HT1080 (cell line): ENCODE measurements at places on chromosomes 6 and 20. TPM values are rescaled to one million over a fixed set of nuclear protein-coding genes. Genes with fewer than 3 reads are reported as not detected.

The NSFL1C gene
- 34.6 and 48.4 TPM in 2 replicates for total RNA-seq

The SLC17A1 gene
- total RNA-seq, result not detected in 2 replicates

The ARMH2 gene
- total RNA-seq, result not detected in 2 replicates

The ISM1 gene
- 1.0 and 2.6 TPM in 2 replicates for total RNA-seq

The E2F1 gene
- 37.1 and 48.7 TPM in 2 replicates for total RNA-seq

The NKAPL gene
- total RNA-seq, result not detected in 2 replicates

The MEP1A gene
- total RNA-seq, result not detected in 2 replicates

The TBXT gene
- total RNA-seq, result not detected in 2 replicates

The VGLL2 gene
- not detected in 2 replicates for total RNA-seq

The TPD52L1 gene
- total RNA-seq, result 13.6 and 18.1 TPM in 2 replicates

The PSORS1C2 gene
- total RNA-seq, result not detected in 2 replicates

The SAPCD1 gene
- total RNA-seq, result 0.64 and 3.5 TPM in 2 replicates

The COL11A2 gene
- 0.71 and 0.77 TPM in 2 replicates for total RNA-seq

The BMP7 gene
- 0.03 TPM in 1 of 2 replicates, not detected in the other for total RNA-seq

The SNX21 gene
- 38.5 and 39.6 TPM in 2 replicates for total RNA-seq

The CYP24A1 gene
- total RNA-seq, result 0.03 TPM in 1 of 2 replicates, not detected in the other

The LAMA5 gene
- 12.1 and 20.1 TPM in 2 replicates for total RNA-seq

The RNF144B gene
- total RNA-seq, result 1.1 and 1.3 TPM in 2 replicates

The FUT9 gene
- 0.50 and 0.82 TPM in 2 replicates for total RNA-seq

The CFAP61 gene
- 0.35 TPM in 1 of 2 replicates, not detected in the other for total RNA-seq

The PPP1R14C gene
- total RNA-seq, result 0.66 and 0.80 TPM in 2 replicates

The SIM1 gene
- not detected in 2 replicates for total RNA-seq

The CCN2 gene
- 25.7 and 41.6 TPM in 2 replicates for total RNA-seq

The C6orf118 gene
- total RNA-seq, result not detected in 2 replicates

The KCNB1 gene
- total RNA-seq, result 0.02 TPM in 1 of 2 replicates, not detected in the other

The EYA2 gene
- not detected in 2 replicates for total RNA-seq

The PEDS1 gene
- 29.2 and 38.7 TPM in 2 replicates for total RNA-seq

The BCAS4 gene
- total RNA-seq, result 24.6 and 27.1 TPM in 2 replicates

The FITM2 gene
- 5.8 and 7.5 TPM in 2 replicates for total RNA-seq
